WTC11 (cell line): ENCODE measurements at places on chromosomes 4 and X. TPM values are rescaled to one million over a fixed set of nuclear protein-coding genes. Genes with fewer than 3 reads are reported as not detected.

DNA sequence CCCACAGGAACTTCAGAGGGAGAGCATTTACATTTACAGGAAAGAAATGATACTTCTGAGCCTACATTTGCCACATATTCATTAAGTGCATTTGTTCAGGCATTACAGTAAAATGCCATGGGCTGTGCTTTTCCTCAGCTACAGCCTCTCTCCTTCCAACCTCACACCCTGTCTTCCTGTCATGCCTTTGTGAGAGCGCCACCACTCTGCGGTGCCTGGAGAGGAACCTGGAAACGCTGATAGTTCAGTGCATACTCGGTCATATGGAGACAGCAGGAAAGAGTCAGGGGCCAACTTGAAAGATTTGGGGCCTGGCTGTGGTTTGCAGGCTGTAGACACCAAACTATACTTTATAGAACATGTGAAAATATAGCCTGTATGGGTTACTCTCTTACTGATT lies 40.5 kb downstream of the NFKB1 start:
- no peak overlapping the region for H3K4me3 ChIP-seq
- H3K27me3 ChIP-seq: no peaks in the 10 kb centered on the region
- H3K4me1 ChIP-seq: no peaks in the 10 kb centered on the region
- no peaks in the 10 kb centered on the region for H3K36me3 ChIP-seq
- no peak overlapping the region for H3K27ac ChIP-seq

GRCh38 chr4:74793757-74794381 lies 454 bp downstream of the BTC start:
- H3K27me3 ChIP-seq: peaks cover 31% of the 10 kb centered on the region
- no peaks in the 10 kb centered on the region for H3K36me3 ChIP-seq
- H3K27ac ChIP-seq: no peak overlapping the region
- peak; percentile 79 for DNase-seq
- peak overlapping the region; percentile 79 for H3K4me3 ChIP-seq

GRCh38 chr4:173318240-173318639 lies 15.9 kb downstream of the HMGB2 start:
- DNase-seq: no peak
- no peak overlapping the region for H3K27ac ChIP-seq
- H3K4me1 ChIP-seq: peaks cover 17% of the 10 kb centered on the region
- H3K36me3 ChIP-seq: peaks cover 7% of the 10 kb centered on the region; the same call in 1 of the 2 replicates
- no peaks in the 10 kb centered on the region for H3K27me3 ChIP-seq
- no peak overlapping the region for H3K4me3 ChIP-seq

Gene CCKAR
- not detected in 3 replicates for total RNA-seq

DNA sequence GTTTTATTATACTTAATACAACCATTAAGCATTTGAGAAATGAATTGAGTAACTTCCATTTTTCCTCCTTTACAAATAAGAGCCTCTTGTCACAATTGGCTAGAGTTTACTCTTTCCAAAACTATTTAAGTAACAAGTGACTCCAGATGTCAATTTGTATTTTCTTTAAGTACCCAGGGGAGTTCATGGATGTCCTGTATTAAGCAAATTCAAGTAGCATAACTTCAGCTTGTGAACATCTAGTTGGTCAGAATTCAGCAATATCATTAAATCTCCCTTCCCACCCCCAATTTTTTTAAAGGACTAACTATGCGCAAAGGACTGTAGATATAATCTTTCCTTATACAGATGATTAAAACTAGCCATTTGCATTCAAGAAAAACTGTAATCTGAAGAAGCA lies 1.4 kb upstream of the ADGRL3 start:
- H3K4me3 ChIP-seq: peak overlapping the region; percentile 77
- H3K36me3 ChIP-seq: no peaks in the 10 kb centered on the region

DNA sequence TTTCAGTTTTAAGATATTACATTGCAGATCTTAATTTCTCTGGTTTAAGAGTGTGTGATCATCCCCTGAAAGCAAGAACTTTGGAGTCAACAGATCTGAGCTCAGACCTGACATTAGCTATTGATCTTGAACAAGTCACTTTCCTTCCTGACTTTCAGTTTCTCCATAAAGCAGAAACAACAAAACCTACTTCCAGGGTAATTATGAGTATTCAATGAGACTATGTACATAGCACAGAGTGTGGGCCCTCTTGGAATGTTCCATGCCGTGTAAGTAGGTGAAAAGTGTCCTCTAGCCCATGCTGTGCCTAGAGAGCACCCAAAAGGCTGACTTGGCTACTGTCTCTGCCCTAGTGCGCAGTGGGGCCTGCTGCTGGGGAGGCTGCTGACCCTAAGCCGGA lies 188.0 kb upstream of the RPL34 start:
- no peaks in the 10 kb centered on the region for H3K4me1 ChIP-seq
- H3K27me3 ChIP-seq: no peaks in the 10 kb centered on the region; the same call in 1 of the 2 replicates
- H3K4me3 ChIP-seq: no peak overlapping the region
- DNase-seq: no peak
- H3K27ac ChIP-seq: no peak overlapping the region
- no peaks in the 10 kb centered on the region for H3K36me3 ChIP-seq

- no peak for DNase-seq
- H3K4me1 ChIP-seq: peaks cover 46% of the 10 kb centered on the region
- no peaks in the 10 kb centered on the region for H3K27me3 ChIP-seq
- H3K4me3 ChIP-seq: peak overlapping the region; percentile 47
- peak overlapping the region; percentile 94 for H3K27ac ChIP-seq
Observed at GRCh38 chrX:118534716-118535493, 39.3 kb downstream of the DOCK11 start.

Gene GUCY1A1
- total RNA-seq: 0.11 to 0.20 TPM in 2 of 3 replicates, not detected in the other

Gene TECRL
- not detected in 3 replicates for total RNA-seq

GRCh38 chr4:162164906-162165510 lies 1.2 kb upstream of the FSTL5 start:
- peaks cover 19% of the 10 kb centered on the region for H3K4me1 ChIP-seq
- no peaks in the 10 kb centered on the region for H3K36me3 ChIP-seq
- no peak for DNase-seq
- H3K27me3 ChIP-seq: no peaks in the 10 kb centered on the region
- H3K27ac ChIP-seq: no peak overlapping the region
- peak overlapping the region; percentile 100 for H3K4me3 ChIP-seq

Gene GAGE2A
- total RNA-seq: 0.62 to 0.83 TPM in 2 of 3 replicates, not detected in the other

GRCh38 chrX:9420275-9421265 lies 44.3 kb upstream of the TBL1X start:
- H3K4me3 ChIP-seq: no peak overlapping the region
- DNase-seq: no peak
- H3K36me3 ChIP-seq: no peaks in the 10 kb centered on the region
- no peaks in the 10 kb centered on the region; the same call in none of the 2 replicates for H3K27me3 ChIP-seq
- H3K4me1 ChIP-seq: peaks cover 16% of the 10 kb centered on the region

DNA sequence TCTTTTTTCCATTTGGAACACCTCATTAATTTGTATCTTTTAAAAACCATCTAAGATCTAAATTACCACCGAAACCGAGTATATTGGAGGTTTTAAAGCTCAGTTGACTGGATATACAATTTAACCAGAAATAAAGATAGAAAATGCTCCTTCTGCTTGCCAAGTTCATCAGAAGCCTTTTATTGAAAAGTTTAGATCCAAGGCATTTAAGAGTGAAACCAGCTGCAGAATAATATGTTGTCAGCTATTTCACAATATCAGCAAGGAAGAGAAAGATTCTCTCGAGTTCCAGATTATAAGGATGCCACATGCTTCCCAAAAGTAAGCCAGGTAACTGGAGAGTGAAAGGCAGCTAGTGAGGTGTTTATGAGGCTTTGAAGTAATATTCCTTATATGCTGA lies 217.4 kb downstream of the DCTD start:
- peaks cover 9% of the 10 kb centered on the region; the same call in 1 of the 2 replicates for H3K36me3 ChIP-seq
- H3K27me3 ChIP-seq: no peaks in the 10 kb centered on the region
- no peak for DNase-seq
- no peak overlapping the region for H3K4me3 ChIP-seq

Gene TMEM33
- 80.8 to 82.4 TPM (median 81.4 TPM) in 3 replicates for total RNA-seq

Gene UGT2B15
- total RNA-seq: 0.22 to 0.25 TPM (median 0.25 TPM) in 3 replicates

Gene F8A2
- total RNA-seq: not detected in 3 replicates

- peak overlapping the region; percentile 54 for H3K4me3 ChIP-seq
- H3K4me1 ChIP-seq: peaks cover 18% of the 10 kb centered on the region
- H3K27ac ChIP-seq: no peak overlapping the region
- DNase-seq: peak; percentile 43
- no peaks in the 10 kb centered on the region for H3K36me3 ChIP-seq
Observed at GRCh38 chr4:6250235-6250983, 19.2 kb upstream of the WFS1 start.
